NCI-H526 (cell line): ENCODE measurements at places on chromosomes 7 and 10.
A peak's percentile ranks its signal among the peaks of the same experiment; 100 is the strongest.

DNA sequence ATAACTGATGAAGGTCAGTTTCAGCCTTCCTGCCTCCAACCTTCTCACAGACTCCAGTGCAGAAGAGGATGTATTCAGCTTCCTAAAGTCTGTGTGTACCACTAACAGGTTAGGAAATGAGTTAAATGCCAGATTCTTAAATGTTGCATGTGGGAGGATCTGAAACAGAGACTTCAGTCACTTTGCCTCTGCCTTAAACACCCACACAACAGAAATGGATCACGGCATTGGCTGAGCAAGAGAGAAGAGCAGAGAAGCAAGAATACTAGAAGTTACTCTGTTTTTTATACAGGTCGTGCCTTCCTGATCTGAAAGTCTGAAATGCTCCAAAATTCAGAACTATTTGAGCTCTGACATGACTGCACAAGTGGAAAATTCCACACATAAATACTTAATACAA, 98.9 kb upstream of the ARHGAP21 start:
- no peak for DNase-seq

DNA sequence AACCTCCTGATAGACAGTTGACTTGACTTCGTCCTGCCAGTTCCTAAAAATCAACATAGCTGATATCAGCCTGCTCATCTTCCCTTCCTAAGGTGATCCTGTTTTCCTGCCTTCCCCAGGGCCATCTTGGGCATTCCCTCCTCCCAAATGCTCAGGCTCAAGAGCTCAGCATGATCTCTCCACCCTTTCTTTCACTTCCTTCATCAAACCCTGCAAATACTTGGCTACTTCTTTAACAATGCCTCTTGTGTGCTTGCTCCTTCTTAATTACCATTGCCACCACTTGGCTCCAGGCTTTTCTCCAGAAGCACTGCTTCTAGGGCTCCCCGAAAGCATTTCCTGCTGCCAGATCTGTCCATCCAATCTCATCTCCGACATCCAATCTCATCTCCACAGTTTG, 7.3 kb downstream of the FSCN3 start:
- no peak for DNase-seq

GRCh38 chr7:20141666-20142065, 75.5 kb downstream of the MACC1 start:
- no peak for DNase-seq

- DNase-seq: no peak
These were observed 11.9 kb downstream of the CYTH3 start for GRCh38 chr7:6260291-6261187.

- no peak for DNase-seq
These were observed 202.3 kb upstream of the AGR3 start for GRCh38 chr7:17084166-17084475.

DNA sequence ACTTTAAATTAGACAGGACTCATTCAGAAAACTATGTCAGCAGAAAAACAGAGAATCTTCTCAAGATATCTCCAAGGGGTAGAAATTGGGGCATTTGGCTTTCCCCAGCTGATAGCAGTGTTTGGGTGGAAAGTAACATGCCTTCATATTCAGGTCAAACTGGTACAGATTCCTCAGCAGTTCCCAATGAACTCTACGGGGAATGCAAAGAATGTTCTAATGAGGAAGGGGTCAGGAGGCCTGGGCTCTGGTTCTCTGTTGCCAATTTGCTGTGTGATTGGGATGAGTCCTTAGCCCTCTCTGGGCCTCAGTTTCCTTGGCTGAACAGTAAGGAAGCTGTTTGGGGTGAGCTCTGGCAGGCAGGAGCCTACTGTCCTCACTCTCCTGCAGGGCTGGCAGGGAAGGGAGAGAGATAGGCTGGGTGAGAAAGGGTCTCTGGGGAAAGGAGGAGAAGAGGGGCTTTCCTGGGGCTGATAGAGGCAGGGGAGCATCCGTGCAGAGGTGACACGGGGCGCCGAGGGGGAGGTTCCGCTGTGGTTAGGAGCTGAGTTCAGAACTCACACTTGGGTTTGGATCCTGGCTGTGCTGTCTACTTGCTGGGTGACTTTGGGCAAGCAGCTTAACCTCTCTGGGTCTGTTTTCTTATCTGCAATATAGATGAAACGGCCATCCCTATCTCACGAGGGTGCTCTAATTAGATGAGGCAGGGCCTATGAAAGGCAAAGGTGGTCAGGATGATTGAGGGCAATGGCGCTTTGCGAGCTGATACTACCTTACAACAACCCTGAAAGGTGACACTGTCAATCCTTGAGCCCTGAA, 45.1 kb downstream of the SPOCK2 start:
- no peak for DNase-seq

DNA sequence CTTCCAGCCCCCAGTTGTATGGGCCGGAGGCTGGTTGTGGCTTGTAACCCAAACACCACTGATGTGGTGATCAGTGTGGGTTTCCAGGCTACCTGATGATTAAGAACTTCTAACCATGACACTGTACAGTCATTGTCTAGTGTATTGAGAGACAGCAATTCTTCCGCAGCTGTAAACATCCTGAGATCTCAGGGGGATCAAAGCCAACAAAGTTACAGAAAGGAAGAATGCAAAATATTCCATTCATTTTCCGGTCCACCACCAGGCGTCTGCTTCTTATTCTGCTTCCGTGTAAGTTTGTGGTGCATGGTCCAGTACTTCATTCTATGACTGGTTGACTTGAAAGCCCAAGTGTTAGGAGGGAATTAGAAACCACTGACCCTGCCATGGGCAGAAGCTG, 10.3 kb upstream of the GLI3 start:
- no peak for DNase-seq

GRCh38 chr10:17178006-17178405, 23.5 kb downstream of the TRDMT1 start:
- DNase-seq: no peak

- DNase-seq: peak; percentile 80
These were observed 126.5 kb downstream of the ZMIZ1 start for GRCh38 chr10:79195091-79195923.

GRCh38 chr7:75663302-75663907, 75.3 kb downstream of the HIP1 start:
- no peak for DNase-seq

DNA sequence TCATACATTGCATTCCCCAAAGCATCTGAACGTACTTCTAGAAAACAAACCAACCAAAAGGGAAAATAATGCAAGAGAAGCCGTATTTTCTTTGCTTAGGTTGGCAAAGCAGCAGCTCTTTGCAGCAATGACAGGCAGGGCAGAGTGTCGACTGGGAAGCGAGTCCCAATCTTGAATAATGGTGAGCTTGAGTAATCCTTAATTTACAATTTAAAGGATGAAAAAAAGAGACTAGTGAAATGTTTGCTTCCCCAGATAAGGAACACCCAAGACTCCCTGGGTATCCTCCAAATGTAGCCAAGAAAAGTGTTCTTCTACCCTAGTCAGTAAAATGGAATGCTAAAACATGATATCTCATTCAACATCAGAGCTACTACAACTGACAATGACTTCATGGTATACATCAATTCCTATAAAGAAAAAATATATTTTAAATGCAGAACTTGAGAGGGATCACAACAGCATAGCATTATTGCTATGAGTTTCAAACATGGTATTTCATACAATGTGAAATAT, 32.0 kb downstream of the GPAM start:
- no peak for DNase-seq

- DNase-seq: no peak
These were observed 188.5 kb upstream of the ANK3 start for GRCh38 chr10:60578217-60578616.

DNA sequence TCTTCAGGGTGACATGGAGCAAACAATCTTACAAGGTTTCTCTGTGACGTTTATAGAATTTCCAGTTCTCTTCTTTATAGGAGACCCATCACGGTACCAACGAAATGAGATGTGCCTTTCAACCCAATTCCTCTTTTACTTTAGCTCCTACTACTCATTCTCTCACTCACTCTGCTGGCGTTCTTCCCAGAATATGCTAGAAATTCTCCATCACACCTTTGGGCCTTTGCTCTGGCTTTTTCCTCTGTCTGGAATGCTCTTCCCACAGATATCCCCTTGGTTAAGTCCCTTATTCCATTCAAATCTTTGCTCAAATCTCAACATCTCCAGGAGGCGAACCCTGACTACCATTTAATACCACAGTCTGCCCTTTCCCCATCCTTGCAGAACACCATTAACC, 39.0 kb downstream of the SEMA3C start:
- DNase-seq: no peak

- peak; percentile 87 for DNase-seq
These were observed 246.2 kb downstream of the CCDC7 start for GRCh38 chr10:32692174-32692573.

- DNase-seq: no peak
These were observed 16.2 kb downstream of the LDB3 start for GRCh38 chr10:86684331-86685097.

DNA sequence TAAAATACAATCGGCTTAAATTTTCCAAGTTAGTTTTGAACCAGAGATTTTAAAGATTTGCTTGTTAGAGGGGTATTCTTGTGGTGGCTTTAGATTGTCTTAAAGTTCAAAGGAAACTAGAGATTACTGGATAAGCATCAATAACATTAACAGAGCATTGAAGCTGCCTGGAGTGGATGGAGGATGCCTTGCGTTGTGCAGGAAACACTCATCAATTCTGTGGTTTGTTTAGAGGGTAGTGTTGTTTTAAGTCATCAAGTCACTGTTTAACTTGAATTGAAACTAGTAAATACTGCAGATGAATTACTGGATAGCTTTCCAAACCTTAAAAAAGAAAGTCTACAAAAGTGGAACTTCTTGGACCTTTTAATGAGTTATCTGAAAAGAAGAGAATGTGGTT, 218.6 kb downstream of the CELF2 start:
- no peak for DNase-seq

DNA sequence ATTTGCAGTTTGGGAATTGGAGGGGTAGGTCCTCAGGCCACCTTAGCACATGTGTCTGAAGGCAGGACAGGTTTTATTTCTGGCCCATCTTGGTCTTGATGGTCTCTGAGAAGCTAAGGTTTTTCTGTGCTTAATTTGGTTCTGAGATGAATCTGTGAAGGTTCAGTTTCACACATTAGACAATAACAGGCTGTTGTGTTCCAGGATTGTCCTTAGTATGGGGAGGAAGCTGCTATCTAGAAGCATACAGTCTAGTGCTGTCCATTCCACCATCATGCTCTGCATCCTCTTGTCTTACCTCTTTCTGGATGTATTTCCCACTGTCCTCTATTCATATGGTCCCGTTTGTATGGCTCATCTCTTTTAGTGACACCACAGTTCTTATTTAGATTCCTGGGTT, 7.1 kb downstream of the UBE2D1 start:
- no peak for DNase-seq

GRCh38 chr10:112895292-112895691, 54.8 kb upstream of the TCF7L2 start:
- DNase-seq: no peak

DNA sequence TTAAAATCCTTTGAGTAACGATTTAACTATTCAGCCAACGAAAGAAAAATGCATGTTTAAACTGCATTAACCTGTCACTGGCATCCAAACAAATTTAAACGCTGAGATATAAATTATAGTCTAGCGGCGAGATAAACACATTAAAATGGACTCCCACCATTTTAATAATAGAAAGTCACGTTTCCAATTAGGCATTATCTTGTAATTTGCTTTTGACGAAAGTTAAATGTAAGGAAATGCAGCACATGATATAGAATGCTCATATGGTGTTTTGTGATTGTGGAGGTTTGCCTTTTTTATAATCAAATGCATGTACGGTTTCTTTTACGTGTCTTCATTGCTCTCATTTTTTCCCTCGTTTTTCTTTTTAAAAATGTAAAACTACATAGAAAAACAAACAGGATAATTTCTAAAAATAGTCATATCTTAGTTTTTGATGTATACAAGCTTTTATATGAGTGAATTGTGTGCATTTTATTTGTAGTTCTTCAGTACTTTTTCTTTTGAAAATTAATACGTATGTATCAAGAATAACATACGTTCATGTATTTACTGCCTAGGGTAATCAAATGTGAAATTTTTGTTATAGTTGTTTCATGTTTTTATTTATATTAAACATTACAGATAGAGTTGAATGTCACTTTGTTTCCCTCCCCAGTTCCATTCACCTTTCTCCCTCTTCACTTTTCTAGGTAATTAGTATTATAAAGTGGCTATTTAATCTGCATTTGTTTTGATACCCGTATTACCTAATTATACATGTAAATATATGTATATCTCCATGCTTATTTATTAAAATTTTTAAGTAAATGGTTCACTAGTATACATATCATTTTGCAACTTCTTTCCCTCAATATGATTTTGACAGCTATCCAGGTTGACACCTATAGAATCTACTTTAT, 1.1 kb upstream of the KLF14 start:
- no peak for DNase-seq

GRCh38 chr10:132101529-132101928, 35.8 kb downstream of the JAKMIP3 start:
- DNase-seq: no peak

DNA sequence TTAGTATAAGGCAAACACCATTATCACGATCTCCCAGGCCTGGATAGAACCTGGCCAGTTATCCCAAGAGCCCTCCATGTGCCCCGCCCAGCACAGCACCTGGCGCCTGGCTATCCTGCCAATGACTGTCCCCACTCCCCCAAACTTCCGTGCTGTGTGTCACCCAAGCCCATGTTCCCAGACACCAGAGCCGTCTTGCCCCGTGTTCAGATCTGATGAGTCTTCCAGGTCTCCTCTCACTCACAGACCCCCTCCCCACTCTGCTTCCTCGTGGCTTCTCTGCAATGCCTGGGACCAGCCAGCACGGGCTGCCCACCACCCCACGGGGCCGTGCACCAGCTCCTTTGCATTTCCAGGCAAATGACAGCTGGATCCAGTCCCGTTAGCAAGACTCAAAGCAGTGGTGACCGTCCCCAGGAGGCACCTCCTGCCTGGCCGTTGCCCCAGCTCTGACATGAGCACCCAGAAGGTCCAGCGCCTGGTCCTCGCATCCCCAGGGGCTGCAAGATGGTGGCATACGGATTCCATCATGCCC, 43.8 kb upstream of the INPP5A start:
- no peak for DNase-seq

- DNase-seq: no peak
These were observed 100.6 kb downstream of the ICA1 start for GRCh38 chr7:8161364-8161828.

- DNase-seq: no peak
These were observed 28.6 kb downstream of the WAC start for GRCh38 chr10:28561531-28561930.

DNA sequence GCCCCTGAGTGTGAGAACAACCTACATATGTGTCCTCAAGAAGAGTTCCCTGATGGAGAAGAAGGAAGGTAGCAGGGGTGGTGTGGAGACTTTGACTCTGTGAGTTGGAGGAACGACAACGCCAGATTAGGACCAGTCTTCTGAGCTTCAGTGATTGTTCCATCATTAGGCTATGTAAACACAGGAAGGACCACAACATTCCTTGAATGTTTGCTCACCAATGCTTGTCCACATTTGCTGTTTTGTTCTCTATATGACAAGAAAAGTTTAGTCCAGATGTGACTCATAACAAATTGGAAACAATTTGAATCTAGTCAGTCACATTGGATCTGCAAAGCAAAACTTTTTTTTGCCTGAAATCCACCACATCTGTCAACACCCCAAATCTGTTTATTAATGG, 62.7 kb downstream of the ENTPD1 start:
- DNase-seq: no peak

- peak; percentile 60 for DNase-seq
These were observed 12.2 kb downstream of the FOXP2 start for GRCh38 chr7:114426824-114427223.

- DNase-seq: no peak
These were observed 16.9 kb downstream of the VENTX start for GRCh38 chr10:133254421-133255120.

GRCh38 chr7:26648554-26648953, 215.8 kb downstream of the SKAP2 start:
- no peak for DNase-seq
